ENCODE measurements at places on chromosomes 7 and 10.

GRCh38 chr10:6494936-6495592 lies 85.0 kb downstream of the PRKCQ start:
- DNase-seq: no peak

DNA sequence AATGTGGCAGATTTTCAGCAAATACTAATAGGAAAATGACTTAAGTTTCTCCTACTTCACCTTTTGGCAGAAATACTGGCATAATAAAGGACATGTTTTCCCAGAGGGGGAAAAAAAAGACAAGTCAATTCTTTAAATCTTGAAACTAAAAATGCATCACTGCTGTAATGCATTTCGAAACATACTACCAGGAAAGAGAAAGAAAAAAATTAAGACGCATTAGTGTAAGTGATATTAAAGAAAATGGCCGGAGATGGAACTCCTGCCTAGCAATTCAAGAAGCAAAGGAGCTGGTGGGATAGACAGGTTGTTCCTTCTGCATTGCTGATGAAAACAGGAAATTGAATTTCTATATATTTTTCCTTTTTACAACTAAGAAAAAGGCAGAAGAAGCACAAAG lies 3.2 kb downstream of the ACTR1A start:
- DNase-seq: no peak

- DNase-seq: no peak
Observed at GRCh38 chr7:72035266-72035665, 376.9 kb downstream of the CALN1 start.

GRCh38 chr10:121152935-121153334 lies 301.8 kb downstream of the WDR11 start:
- DNase-seq: no peak

- DNase-seq: no peak
Observed at GRCh38 chr7:53794816-53795215, 747.4 kb upstream of the VSTM2A start.

- no peak for DNase-seq
Observed at GRCh38 chr10:55091691-55092328, 290.8 kb upstream of the PCDH15 start.

DNA sequence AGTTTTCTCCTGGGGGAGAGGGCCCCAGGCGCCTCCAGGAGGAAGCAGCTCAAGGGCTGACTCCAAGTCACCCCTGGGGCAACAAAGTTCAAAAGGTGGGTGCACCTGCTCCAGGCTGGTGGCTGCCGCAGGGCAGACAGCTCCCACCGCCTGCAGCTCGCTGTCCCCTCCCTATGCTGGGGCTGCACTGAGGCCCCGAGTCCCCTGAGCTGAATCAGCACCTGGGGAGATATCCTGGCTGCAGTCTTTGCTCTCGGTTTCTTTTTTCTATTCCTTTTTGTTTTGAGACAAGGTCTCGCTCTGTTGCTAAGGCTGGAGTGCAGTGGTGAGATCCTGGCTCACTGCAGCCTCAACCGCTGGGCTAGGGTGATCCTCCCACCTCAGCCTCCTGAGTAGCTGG lies 183.4 kb downstream of the DNAJB6 start:
- DNase-seq: no peak

- no peak for DNase-seq
Observed at GRCh38 chr7:97119747-97120146, 2.2 kb downstream of the SDHAF3 start.

DNA sequence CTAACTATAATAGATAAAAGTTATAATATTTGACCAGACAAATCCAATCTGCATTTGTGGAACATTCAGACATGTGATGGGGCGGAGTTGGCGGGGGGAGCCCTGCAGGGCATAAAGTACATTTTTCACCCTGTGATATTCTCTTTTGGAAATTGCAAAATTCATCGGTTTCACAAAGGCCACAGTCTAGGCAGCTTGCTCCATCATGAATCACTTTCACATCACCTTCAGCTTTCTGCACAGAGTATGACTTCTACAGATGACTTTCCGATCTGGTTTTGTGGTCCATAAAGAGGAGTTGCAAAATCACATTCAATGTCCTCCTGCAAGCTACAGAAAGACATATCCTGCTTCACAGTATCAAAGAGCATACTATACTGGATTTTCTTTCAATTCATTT lies 51.4 kb upstream of the APBB1IP start:
- no peak for DNase-seq

- no peak for DNase-seq
Observed at GRCh38 chr10:21811245-21811585, 192.3 kb downstream of the DNAJC1 start.

DNA sequence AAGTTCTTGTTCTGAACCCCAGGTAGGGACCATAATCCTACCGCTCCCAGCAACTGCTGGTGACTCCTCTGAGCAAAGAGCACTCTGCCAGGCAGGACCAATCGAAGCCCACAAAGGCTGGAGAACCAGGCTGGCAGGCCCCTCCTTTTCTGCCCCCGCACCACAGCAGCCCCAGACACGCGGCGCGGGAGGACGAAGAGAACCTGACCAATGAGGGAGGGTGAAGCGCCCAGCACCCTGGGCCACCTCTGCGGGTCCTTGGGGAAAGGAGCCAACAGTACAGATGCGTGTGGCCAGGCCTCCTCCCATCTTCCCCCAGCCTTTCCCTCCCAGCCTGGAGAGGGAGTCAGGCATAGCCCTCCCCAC lies 25.9 kb downstream of the CTBP2 start:
- no peak for DNase-seq

GRCh38 chr7:85101347-85101746 lies 85.5 kb downstream of the SEMA3D start:
- no peak for DNase-seq

- no peak for DNase-seq
Observed at GRCh38 chr10:69049566-69049961, 38.3 kb upstream of the SRGN start.

DNA sequence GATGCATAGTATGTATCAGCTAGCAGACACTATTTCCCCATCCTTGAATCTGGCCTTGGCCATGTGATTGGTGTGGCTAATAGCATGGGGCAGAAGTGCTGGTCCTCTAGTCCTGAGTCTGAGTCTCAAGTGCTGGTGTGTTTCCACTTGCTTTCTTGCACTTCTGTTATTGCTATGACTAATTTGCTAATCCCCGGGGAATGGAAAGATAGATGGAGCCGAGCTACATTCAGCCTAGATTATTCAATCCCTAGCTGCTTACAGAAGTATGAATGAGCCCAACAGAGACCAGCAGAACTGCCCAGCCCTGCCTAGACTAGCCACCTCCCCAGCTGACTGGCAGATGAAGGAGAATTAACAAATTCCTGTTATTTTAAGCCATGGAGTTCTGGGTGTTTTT lies 53.2 kb upstream of the SYPL1 start:
- no peak for DNase-seq

DNA sequence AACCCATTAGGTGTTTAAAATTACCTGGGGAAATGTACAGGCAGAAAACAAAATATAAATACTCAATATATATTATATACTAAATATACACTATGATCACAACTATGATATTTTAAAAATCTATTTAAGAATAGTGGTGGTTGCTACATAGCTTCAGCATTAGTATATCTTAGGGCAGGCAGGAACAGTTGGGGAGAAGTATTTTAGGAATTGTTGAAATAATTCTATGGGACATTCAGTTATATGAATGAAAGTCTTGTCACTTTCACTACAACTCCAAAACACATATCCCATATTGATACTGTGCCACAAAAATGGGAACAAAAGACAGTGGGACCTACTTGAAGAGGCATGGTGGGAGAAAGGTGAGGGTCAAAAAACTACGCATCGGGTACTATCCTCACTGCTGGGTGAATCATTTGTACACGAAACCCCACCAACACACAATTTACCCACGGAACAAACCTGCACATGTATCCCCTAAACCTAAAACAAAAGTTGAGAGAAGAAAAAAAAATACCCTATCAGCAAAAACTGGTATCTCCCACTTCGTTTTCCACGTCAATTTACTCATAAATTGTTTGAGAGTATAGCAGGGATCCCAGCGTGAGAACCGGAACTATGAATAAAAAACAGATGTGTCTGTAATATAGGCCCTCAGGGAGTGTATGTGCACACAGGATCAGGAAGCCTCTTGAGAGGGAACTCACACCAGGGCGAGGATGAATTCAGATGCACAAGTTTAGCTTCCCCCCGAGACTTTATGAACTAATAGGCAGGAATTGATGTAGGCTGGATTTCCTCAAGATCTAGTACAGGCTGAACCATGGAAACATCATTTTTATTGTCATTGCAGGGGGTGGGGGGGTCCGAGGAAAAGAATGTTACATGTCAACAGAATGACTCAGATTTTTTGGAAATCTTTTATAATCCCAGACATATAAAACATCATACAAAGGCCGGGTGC lies 16.2 kb downstream of the SLC16A12 start:
- no peak for DNase-seq

- DNase-seq: no peak
Observed at GRCh38 chr10:71752391-71753090, 20.8 kb downstream of the VSIR start.

DNA sequence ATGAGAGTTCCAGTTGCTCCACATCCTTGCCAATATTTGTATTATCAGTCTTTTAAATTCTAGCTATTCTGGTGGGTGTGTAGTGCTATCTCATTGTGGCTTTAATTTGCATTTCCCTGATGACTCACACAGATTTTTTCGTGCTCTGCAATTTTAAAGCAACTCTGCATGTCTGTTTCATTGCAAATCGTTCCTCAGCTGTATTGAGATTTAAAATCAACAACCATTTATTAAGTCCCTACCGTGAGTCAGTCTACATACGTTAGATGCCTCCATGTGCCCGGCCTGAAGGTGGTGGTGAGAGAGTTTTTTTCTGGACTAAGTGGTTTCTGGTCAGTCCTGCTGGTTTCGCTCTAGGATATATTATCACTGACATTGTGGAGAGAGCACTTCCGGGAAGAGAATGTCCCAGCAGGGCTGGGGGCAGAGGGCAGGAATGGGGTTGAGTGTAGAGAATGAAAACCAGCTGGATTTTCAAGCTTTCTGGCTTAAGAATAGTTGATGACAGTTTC lies 8.4 kb upstream of the HYCC1 start:
- no peak for DNase-seq

DNA sequence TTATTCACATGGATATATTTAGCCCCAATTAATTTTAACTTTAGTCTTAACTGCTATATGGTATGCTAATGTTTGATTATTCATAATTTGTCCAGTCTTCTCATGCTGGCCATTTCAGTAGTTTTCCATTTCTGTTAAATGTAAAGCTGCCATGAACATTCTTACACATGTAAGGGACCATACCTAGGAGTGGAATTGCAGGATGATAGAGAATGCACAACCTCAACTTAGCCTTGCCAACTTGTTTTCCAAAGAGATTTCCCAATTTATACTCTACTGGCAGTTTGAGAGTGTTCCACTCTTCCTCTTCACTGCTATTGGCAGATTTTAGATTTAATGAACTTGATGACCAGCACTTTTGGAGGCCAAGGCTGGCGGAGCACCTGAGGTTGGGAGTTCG lies 68.2 kb downstream of the FANK1 start:
- no peak for DNase-seq

GRCh38 chr7:4241791-4242190 lies 440.3 kb upstream of the FOXK1 start:
- DNase-seq: no peak

DNA sequence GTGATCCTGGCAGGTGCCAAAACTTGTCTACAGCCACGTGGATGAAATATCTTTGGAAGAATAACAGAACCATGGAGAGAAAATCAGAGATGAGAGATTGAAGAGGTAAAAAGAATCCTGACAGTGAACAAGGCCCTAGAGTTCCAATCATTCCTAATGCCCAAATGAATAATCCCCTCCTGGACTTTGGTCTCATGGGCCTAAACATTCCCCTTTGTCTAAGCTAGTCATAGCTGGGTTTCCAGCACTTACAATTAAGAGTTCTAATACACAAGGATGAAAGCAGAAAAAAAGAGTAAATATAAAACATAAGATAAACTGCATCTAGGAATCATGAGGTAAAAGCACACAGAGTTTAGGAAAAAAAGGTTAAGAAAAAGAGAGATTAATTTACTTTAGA lies 40.2 kb downstream of the ARHGAP12 start:
- no peak for DNase-seq

DNA sequence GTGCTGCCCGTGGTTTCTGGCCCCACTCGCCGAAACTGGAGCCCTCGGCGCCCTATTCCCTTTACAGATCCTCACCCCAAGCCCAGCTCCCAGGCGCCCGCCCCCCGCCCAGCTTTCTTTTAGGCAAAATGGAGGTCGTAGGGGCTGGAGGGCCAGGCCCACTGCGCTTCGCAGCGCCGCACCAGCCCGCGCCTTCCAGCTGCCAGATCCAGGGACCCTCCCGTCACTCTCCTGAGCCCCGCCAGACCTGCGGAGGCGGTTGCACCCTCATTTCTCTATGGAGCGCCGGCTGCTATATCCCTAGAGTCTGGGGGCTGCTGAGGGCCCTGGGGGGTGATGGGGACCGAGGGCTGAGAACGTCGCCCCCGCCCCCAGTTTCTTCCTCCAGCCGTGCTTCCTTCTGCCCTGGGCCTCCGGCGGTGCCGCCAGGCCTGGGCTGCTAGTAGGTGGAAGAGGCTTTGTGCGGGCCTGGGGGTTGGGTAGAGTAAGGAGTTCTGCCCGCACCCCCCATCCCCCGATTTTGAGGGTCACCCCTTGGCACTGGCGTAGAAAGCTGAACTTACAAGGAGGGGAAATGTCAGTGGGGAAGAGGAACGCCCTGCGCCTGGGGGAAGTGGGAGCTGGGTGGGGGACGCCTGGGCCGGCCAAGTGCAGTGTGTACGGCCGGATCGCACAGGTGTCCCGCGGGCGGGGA lies 1.0 kb downstream of the GNB2 start:
- DNase-seq: no peak

DNA sequence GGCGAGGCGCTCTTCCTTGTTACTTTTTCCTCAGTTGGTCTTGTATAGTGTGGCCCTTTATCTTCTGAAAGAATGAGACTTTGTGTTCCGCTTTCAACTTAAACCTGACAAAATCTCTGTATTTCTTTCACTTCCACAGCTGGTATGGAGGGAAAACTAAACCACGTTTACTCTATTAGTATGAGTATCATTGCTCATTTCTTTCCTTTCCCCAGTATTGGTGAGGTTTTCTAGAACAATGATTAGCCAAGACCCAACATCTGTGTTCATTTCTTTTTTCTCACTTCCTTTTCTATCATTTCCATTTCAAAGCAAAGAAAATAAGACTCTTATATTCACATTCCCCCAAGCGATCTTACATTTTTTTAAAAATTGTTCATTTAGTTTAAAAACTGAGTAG lies 165.3 kb downstream of the PAXIP1 start:
- DNase-seq: no peak

GRCh38 chr7:36141850-36142249 lies 11.2 kb upstream of the EEPD1 start:
- DNase-seq: no peak

- no peak for DNase-seq
Observed at GRCh38 chr10:87090779-87091178, 3.9 kb downstream of the GLUD1 start.

GRCh38 chr7:92988051-92988450 lies 129.7 kb downstream of the SAMD9 start:
- DNase-seq: no peak
